ENCODE measurements at places on chromosomes 7 and 10.

DNA sequence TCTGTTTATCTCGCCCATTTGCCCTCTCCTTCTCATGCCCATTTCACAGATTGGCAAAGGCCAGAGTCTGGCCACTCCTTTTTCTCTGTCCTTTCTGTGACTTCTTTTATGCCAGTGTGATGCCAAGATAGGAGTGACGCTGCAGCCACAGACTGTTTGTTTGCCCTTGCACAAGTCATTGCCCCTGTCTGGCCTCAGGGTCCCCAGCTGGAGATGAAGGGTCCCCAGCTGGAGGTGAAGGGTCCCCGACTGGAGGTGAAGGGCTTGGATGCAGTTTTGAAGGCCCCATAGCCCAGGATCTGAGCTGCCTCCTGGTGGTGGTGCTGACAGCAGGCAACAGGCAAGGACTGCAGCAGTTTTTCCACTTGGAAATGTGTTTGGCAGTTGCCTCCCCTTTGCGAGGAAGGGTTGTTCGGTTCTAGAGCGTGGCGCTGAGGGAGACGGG lies 50.8 kb upstream of the SLC29A3 start:
- peak; percentile 37 for DNase-seq

GRCh38 chr7:570801-571070 lies 51.1 kb upstream of the PDGFA start:
- no peak for DNase-seq

GRCh38 chr10:118980870-118981269 lies 48.6 kb upstream of the NANOS1 start:
- no peak for DNase-seq

DNA sequence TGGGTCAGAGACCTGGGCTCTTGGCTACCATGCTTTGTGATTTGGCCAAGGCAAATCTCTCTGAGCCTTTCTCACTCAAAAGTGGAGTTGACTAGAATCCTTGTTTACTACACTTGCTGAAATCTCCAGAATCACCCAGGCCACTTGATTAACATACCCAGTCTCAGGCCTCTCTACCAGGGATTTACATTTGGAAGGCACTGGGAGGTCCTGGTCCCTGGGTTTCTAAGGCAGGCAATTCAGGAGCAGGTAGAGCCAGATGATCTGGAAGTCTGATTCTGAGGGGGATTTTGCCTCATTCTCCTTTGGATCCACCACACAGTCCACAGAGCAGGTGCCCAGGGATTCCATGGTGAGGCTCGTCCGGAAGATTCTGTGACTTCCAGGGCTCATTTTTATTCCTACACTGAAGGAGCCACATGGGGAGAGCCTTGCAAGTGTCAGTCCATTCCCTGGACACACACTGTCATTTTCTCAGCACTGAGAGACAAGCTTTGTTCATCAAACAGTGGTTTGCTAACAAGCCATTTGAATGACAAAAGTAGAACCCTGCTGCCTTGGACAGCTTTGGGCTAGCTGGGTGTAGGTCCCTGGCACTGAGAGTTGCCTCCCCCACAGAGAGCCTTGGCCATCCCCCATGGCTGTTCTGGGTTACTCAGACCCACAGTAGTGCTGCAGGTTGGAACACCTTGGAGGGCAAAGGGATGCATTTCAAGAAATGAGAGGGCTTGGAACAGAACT lies 74.2 kb downstream of the NOC3L start:
- DNase-seq = no peak

GRCh38 chr10:120005207-120006201 lies 113.0 kb downstream of the SEC23IP start:
- DNase-seq = no peak

Measured in ELR (cell line).